ENCODE measurements at places on chromosomes 1 and 21.

GRCh38 chr1:230175163-230175747, 108.2 kb downstream of the GALNT2 start:
- no peak for DNase-seq

DNA sequence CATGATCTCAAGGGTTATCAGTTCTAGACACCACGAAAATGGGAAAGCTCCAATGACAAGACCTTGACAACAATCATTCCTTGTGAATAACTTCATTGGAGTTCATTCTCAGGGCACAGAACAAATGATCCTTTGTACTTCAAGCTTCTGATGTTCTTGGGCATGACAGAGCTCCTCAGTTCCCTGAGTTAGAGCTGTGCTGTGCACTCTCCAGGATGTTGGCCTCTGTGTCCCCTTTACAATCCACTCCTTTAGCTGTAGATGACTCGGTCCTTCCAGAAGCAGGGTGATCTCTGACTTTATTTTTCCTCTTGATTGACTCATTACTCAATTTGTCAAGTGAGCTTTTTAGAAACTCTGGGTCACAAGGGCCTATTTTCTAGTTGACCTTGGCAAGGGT, 3.9 kb upstream of the FAM78B start:
- DNase-seq = no peak

DNA sequence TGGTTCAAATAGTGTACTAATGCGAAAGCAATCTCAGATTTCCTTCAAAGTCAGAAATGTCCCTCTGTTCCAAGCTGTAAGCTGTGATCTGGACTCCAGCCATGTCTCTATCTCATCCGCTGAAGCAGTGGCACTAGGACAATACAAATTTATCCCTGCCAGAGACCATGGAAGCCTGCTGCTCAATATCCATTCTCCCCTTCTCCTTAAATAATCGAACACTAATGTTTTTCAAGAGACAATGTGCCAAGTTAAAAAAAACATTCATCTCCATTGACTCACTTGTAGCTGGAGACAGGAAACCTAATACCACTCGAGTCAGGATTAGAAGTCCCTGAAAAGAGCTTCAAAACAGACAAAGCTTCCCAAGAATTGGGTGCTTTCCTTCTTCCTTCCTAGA, 38.5 kb upstream of the PGBD5 start:
- DNase-seq = no peak

DNA sequence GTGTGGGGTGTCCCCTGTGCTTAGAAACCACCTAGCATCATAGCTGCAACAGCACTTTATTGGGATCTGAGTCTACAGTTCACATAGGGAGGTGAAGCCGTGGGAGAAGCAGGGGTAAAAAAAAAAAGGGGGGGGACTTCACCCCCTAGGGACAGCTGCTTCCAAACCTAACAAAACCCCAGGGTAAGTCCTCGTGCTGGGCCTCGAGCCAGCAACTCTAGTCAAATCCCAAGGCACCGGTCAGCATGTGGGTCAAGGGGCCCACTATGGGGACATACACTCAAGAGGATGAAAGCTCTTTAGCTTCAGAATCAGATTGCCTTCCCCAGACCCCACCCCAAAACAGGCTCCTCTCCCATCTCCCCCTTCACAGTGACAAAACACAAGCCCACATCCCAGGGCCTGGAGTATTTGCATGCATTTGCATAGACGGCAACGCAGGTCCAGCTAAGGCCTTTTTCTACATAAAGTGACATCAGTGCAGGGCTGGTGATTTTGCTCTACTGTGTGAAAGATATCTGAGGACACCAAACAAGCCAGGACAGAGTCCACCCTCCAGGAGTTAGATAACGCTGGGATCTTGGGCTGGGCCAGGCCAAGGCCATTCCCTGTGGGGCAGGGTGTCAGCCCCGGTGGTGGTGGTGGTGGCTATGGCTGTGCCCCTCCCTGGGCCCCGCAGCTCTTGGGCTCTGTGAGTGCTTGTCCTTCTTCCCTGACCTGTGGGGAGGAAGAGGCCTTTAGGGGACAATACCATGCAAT, 8.1 kb upstream of the PMVK start:
- DNase-seq = no peak

GRCh38 chr1:236808564-236809130, 13.6 kb downstream of the MTR start:
- DNase-seq = no peak

GRCh38 chr1:185404291-185404690, 87.2 kb upstream of the IVNS1ABP start:
- peak; percentile 32 for DNase-seq

Measured in lung microvascular endothelial cell (primary cell).